HCT116 (cell line): ENCODE measurements at places on chromosomes 7 and 10. TPM values are rescaled to one million over a fixed set of nuclear protein-coding genes. Genes with fewer than 3 reads are reported as not detected.

- no peak for DNase-seq
Observed at GRCh38 chr10:92832998-92833650, 15.2 kb upstream of the EXOC6 start.

GRCh38 chr7:2616387-2617324, 15.1 kb upstream of the TTYH3 start:
- DNase-seq = no peak

- no peak for DNase-seq
Observed at GRCh38 chr10:75531571-75532031, 100.2 kb downstream of the LRMDA start.

- DNase-seq = no peak
Observed at GRCh38 chr7:3042861-3043489, 692 bp downstream of the CARD11 start.

DNA sequence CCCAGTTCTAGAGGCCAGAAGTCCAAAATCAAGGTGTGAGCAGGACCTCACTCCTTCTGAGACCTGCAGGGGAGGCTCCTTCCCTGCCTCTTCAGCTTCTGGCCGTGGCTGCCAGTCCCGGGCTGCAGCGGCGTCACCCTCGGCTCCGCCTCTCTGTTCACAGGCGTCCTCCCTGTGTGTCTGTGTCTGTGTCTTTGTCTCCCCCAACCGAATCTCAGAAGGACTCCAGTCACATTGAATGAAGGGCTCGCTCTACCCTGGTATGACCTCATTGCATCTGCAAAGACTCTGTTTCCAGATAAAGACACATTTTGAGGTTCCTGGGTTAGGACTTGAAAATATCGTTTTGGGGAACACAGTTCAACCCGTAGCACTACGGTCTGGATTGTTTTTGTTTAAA, 33.1 kb upstream of the GALNT11 start:
- peak; percentile 85 for DNase-seq

DNA sequence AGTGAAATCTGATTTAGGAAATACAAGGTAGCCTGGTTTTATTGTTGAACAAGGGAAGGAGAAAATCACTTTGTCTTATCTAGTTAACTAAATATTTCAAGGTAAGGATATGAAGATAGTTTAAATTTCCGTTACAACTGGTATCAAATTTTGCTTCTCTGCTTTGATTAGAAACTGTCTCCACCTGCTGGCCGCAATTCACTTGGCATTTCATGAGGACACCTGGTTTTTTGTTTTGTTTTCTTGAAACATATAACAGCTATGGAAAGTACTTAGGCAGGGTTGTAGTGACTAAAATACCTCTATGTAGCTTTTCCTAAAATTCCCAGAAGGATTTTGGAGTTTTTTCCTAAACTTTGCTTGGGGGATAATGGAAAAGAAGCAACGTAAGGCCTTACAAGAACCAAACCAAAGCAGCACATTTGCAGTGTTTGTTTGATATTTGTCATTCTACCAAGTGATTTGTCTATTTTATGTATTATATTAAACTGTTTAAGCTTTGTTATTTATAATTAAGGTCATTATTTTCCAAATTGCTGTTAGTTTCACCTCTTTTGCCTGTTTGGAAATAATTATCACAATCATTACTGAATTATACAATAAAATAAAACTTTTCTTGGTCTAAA, 73.6 kb downstream of the AHCYL2 start:
- DNase-seq = peak; percentile 26

DNA sequence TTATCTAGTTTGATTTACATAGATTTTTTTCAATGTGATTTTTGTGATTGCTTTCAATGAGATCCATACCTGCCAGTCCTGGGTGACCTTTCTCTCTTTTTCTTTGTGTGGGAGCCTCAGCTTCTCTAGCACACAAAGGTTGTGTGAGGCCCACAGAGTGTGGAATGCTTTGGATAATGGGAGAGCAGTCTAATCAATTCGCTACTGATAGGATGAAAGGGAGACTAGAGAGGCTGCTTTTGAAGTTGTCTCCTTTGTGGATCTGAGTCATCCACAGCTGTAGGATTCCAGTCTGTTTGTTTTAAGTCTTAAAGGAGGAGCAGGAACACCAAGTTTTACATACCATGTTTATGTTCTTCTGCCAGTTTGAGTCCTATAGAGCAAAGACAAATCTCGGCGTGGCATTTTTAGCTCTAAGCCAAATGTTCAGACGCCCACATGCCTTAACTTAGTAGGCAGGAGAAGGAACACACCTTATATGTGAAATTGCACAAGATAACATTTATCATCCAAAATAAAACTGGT, 330.0 kb downstream of the ARL4A start:
- peak; percentile 96 for DNase-seq

GRCh38 chr10:71516890-71517289, 120.2 kb downstream of the CDH23 start:
- DNase-seq = no peak

GRCh38 chr7:2281541-2281940, 32.7 kb downstream of the SNX8 start:
- DNase-seq = no peak

- no peak for DNase-seq
Observed at GRCh38 chr7:157355784-157356511, 19.1 kb downstream of the DNAJB6 start.

DNA sequence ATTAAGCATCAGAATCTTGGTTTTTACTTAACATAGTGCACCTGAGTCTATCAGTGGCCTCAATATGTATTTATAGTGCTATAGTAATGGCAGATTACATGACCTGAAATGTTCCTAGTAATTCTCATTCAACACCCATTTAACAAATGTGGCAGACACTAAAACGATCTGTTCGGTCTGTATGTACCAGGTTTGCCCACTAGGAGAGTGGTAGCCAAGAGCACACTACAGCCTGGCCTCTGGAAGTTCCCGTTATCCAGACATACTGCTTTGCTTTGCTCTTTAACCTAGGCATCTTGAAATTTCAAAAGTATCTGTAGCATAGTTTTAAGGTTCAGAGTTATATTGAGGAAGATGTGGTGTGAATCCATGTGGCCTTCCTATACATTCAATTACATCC, 395.7 kb upstream of the NRG3 start:
- no peak for DNase-seq

Gene LBX1
- total RNA-seq = not detected

Gene RNF133
- 0.20 TPM for total RNA-seq
